ENCODE measurements at places on chromosomes 7 and 10.
A peak's percentile ranks its signal among the peaks of the same experiment; 100 is the strongest.

GRCh38 chr10:241966-242643 lies 106.8 kb downstream of the ZMYND11 start:
- no peak for DNase-seq

- no peak for DNase-seq
These were observed 608.9 kb downstream of the CNTNAP2 start for GRCh38 chr7:146725520-146725919.

DNA sequence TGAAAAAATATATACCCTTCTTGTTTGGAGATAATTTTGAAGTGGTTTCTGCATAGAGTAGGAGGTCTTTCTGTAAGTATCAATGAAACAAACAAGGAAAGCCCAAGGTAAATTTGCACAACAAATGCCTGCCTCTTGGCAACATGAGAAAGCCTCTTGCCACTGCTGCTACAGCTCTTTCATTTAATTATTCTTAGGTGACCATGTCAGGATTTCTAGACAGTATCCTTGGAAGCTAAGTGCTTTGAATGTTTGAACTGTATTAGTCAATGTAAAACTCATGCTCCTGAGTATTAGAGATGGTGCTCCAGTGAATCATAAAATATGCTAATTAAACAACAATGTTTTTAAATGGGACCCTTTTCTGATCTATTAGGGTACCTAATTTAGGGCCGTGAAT lies 81.2 kb upstream of the ITGB1 start:
- no peak for DNase-seq

GRCh38 chr7:30791114-30791513 lies 19.9 kb downstream of the MINDY4 start:
- no peak for DNase-seq

- no peak for DNase-seq
These were observed 69.7 kb upstream of the FHIP2A start for GRCh38 chr10:114751856-114752255.

DNA sequence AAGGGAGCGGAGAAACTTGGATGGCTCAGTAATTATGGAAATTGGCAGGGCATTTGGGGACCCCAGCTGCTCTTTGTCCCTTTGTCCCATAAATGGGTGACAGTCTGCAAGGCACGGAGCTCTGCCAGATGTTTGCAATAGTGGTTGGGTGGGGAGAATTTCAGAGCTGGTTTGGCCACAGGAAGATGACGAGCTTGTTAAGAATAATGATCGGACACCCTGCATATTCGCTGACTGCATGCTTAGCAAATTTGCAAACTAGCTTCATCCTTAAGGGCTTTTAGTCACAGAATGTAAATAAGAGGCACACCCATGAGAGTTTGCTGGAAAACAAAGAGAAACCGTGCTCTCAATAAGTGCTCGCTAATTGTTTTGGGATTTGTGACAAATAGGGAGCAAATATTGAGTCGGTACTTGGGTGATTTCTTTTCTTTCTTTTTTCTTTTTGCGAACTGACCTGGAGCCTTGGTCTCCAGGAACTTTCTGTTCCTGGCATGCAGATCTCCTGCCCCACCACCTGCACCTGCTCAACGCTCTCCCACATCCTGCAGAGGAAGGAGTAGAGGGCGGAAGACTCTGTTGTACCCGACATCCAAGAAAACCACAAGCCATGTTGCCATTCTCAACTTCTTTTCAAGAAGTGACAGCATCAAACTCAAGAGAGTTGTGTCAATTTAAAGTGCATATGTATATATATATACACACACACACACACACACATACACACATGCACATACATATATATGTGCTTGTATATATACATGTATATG lies 238.9 kb downstream of the CAMK1D start:
- no peak for DNase-seq

DNA sequence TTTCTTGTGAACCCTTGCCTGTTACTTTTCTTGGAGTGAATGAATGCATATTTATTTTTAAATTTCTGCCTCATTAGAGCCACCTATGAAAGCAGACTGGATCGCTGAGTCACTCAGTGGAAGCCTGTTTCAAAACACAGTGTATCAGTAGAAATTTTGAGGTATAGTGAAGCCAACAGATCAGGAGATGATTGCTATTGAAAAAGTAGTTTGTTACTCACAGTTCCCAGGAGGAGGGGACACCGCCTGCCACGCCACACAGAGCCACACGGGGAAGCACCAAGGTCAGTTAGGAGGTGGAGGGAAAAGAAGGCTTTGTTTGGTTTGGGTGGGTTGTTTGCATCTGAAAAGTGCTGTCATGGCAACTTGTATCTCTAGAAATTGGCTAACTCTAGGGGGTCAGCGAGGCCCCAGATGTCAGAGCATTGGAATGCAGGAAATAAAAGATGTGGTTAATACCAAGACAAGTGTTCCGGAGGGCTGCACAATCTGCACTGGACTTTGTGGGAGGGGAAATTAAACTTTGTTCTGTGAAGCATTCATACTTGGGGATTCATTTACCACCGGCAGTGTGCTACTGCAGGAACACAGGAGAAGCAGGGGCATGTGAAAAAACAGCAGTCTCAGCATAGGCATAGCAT lies 106.4 kb upstream of the SDK1 start:
- DNase-seq = no peak

GRCh38 chr10:101438881-101439391 lies 85.0 kb downstream of the BTRC start:
- no peak for DNase-seq

GRCh38 chr10:43048301-43049051 lies 28.4 kb upstream of the RET start:
- no peak for DNase-seq

GRCh38 chr10:118290471-118290995 lies 51.6 kb downstream of the FAM204A start:
- no peak for DNase-seq

DNA sequence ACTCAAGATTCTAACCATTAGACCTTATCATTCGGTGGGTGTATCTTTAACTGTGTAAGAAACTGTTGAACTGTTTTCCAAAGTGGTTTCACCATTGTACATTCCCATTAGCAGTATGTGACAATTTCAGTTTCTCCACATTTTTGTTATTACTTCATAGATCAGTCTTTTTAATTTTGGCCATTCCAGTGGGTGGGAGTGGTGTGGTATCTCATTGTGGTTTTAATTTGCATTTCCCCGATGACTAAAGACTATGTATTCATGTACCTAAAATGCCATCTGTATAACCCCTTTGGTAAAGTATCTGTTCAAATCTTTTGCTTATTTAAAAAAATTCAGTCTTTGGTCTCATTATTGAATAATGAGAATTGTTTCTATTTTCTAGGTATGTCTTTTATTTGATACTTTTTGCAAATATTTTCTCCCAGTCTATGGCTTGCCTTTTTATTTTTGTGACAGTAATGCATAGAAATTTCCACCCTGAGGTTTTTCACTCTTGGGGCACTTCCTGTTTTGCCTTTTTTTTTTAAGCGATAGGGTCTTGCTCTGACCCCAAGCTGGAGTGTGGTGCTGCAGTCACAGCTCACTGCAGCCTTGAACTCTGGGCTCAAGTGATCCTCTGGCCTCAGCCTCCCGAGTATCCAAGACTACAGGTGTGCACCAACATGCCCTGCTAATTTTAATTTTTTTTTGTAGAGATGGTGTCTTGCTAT lies 141.1 kb upstream of the ITGB1 start:
- DNase-seq = no peak

GRCh38 chr10:4532976-4533375 lies 293.0 kb upstream of the AKR1E2 start:
- no peak for DNase-seq

DNA sequence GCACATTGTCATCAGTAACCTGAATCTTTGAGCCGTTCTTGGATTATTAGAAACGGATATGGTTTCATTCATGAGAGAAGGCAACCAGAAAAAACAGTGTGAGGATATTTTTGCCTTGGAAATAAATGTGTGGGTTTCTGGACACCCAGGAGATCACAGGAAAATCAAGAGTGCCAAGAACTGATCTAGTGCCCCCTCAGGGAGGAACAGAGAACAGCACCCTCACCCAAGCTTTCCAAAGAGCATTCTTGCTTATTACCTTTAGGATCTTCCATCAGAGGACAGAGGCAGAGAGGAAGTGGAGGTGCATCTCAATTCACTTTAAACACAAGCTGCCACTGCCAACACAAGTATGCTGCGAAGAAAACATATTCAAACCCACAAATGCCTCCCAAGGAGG lies 851.5 kb upstream of the COBL start:
- no peak for DNase-seq

DNA sequence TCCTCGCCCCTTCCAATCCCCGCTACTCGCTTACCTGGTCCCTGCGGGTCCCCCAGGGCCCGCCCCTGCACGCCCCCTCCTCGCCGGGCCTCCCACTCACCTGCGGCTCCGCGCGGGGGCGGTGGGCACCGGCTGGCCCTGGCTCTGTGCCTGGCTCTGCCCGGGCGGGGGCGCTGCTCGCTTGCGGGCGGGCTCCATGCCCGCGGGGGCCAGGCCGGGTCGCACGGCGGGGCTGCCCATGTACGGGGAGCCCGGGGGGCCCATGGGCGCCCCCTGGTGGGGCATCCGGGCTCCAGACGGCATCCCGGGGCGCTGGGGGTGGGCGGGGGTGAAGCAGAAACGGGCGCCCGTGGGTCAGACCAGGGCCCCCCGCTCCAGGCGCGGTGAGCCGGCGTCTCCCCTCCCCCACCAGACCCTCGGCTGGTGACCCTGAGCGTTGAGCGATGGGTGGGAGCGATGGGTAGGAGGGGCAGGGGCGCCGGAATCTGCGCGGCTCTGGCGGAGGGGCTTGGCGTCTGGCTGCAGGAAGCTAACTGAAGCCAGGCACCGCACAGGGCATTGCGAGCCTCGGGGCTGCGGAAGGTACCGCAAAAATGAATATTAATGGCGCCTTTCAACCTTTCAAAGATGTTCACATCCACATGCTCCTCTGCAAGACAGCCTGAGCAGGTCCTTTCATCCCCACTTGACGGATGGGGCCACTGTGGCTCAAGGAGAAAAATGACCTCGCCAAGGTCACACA lies 3.0 kb downstream of the SMARCD3 start:
- DNase-seq = peak; percentile 44

GRCh38 chr7:3218411-3219225 lies 82.4 kb upstream of the SDK1 start:
- peak; percentile 48 for DNase-seq

GRCh38 chr7:102326157-102326889 lies 29.9 kb downstream of the SPDYE6 start:
- DNase-seq = no peak

- peak; percentile 14 for DNase-seq
These were observed 51.3 kb upstream of the STEAP4 start for GRCh38 chr7:88357781-88358525.

DNA sequence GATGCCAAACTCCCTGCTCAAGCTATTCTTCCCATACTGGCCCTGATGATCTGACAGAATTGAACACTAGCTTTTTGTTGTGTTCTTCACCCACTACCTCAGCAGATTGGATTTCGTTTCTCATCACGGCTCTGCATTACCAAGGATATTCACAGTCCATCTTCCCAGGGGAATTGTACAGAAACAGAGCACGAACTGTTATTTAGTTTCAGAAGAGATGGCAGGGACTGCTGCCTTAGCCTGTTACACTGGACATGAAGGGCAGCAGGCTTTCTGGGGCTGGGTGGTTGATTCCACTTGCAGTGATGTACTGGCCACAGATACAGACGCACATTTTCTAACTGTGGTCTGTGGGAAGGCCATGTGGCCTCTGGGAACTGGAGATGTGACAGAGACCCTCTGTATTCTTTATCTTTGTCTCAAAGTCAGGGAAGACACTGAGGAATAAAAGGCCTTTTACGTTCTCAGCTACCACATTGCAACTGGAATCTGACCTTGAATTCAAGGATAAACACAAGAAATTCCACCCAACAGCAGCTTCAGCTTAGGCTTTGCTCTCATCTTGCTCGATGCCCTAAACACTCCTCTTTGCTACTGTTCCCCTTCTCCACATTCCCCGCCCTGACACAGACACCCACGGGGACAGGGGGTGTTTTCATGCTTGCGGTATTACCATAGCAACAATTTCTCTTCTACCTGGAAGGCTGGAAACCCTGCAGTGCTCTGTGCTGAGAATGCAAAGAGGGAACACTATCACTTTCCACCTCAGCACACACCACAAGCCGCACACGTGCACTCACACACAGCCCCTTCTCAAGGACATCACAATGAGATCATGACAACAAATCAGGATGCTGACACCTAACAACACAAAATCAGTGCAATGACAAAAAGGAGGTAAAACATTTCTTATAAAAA lies 81.7 kb downstream of the RNF216 start:
- no peak for DNase-seq

DNA sequence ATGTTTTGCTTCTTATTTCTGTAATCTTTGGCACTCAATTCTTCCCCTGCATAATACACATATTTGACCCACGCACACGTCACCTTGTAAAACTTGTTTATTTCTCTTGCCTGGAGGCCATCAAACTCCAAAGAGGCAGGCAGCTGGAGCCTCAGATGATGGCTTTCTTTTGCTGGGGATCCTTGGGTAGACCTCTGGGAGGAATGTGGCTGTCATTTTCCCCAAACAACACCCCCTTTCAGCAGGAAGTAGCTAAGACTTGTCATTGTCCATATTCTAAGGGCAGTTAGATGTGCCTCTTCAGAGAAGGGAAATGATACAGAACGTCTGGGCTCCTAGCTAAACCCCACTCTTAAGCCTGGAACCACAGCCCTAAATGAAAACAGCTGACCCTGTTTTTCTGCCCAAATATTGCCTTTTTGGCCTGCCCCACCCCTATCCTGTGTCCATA lies 111.3 kb downstream of the ITGB8 start:
- DNase-seq = no peak

GRCh38 chr10:118783776-118784545 lies 29.2 kb upstream of the CACUL1 start:
- DNase-seq = peak; percentile 68

DNA sequence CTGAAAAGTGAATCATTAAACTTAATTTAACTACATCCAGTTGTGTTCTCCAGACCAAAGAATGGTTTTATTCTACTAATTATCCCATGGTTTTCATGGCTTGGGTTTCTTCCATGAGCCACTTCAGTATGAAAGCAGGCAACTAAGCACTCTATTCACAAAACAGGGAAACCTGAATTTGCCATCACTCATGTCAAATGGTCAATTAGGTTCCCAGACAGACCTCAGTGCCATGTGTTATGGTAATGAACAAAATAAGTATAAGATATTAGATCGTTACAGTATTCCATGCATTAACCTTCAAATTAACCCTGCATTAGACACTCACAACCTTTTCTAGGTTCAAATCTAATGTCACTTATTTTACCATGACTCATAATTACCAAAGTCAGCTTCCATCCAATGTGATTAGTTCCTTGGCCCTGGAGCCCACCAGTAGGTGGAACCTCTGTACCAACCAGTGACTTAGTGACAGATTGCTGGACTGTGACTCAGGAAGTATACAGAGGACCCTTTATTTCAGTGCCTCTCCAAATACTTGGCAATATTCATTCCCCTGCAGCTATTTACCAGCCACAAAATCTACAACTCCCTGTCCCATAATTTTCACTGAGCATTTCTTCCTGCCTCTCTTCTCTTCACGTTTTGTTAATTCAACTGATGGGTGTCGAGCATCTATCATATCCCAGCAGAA lies 1270.2 kb upstream of the SORCS1 start:
- DNase-seq = no peak
